ENCODE measurements at places on chromosomes 6 and 20.

DNA sequence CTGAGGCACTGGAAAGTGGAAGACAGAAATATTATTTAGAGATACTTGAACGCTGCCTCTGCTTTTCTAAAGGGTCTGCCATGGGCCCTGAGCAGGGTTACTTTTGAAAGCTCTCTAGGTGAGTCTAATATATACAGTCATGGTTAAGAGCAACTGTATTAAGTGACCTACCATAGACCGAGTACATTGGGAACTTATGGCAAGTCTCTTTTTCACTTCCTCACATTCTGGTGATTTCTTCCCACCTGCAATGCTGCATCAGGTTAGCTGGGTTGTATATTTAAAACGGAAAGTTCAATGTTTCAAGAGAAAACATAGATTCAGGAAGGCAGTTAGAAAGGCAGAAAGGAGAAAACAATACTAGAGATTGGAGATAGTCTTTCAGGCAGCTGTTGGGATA lies 154.7 kb downstream of the PHF3 start:
- DNase-seq: no peak

- no peak for DNase-seq
These were observed 1321.3 kb downstream of the HACE1 start for GRCh38 chr6:103538381-103538780.

DNA sequence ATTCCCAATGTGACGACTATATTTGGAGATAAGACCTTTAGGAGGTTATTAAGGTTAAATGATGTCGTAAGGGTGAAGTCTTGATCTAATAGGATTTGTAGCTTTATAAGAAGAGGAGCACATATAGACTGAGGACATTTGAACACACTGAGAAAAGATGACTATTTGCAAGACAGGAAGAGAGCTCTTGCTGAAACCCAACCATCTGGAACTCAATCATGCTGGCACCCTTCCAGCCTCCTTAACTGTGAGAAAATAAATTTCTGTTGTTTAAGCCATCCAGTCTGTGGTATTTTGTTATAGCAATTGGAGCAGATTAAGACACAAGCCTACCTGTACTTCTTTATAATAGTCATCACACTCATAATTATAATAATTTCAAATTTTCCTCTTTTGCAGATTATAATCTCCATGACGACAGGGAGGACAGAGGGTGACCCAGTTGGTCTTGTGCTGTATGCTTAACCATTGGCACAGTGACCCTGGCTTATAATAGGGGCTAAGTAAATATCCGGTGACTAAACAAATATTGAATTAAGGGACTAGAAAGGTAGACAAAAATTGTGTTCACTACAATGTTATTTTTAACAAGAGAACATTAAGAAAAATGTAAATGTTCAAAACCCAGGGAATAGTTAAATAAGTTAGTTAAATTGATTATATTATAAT lies 206.4 kb upstream of the HDDC2 start:
- no peak for DNase-seq

DNA sequence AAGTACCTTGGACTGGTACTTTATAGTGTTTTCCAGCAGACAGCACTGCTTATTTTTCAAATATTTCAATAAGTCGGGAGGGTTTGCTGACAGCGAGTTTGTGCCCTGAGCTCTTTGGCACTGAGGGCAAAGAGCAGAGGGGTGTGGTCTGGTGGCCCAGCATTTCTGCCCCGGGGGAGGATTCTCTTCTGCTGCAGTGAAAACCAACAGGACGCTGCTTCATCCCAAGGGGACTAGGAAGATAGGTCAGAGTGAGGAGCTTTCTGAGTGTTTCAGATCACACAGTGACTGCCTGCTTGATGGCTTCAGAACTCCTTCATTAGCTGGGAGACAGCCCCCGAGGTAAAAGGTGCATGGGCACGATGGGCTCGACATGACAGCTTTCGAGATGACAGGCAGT lies 8.6 kb downstream of the ULBP2 start:
- no peak for DNase-seq

DNA sequence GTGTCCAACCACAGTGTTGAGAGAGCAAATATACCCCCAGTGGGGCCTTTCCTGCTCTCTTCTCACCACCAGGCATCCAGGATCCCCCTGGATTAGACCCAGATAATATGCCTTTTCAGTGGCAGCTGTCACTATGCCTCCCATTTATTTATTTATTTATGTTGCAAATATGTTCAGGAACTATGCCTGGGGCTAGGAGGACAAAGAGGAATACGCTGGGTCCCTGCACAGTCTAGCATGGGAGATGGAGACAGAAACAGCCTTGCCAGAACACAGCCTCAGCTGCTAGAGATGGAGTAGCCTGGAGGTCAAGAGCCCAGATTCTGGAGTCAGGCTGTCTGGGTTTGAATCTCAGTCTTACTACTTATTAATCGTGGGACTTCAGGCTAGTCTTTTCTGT lies 74.6 kb upstream of the LRFN2 start:
- no peak for DNase-seq

GRCh38 chr6:43667245-43668150 lies 20.1 kb downstream of the MRPS18A start:
- DNase-seq: no peak

DNA sequence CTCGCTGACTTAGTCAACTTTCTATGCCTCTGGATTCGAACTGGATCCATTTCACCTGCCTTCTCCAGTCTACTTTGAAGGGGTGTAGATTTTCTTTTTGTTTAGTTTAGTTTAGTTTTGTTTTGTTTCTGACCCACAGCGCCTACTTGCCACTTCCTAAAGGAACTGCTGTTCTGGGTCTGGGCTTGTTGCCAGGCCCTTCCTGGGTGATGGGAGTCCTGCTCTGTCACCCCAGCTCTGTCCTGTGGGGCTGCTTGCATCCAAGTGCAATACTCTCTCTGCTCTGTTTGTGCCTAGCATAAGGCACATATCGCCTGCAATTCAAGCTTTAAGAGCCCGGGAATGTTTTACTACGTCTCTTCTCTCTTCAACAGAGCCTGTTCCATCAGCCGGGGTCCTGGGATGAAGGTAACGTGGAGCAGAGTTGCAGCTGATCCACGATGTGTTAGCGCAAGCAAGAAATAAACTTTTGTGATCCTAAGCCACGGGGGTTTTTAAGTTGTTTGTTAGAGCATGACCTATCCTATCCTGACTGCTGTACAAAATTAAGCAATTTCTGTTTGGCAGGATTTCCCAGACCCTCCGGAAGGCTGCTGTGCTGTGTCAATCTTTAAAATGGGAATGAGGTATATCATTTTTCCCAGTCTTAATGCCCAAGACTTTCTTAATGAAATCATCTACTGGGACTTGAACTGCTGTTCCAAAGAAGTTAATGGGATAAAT lies 30.9 kb upstream of the TAGAP start:
- DNase-seq: peak; percentile 2

DNA sequence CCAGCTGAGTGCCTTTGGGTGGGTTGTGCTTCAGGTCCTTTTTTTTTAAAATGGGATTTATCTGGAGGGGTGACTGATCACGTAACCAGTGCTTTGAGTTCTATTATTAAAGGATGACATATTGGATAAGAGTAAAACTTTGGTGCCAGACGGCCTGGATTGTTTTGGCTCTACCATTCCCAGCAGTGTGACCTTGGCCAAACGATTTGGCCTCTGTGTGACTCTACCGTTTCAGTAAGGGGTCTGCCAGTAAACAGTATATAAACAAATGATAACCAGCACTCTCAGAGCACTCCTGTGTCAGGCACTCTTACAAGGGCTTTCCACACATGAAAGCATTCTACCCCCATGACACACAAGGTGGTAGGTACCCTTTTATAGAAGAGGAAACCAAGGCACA lies 8.7 kb downstream of the SCRT2 start:
- DNase-seq: no peak

- peak; percentile 85 for DNase-seq
These were observed 11.5 kb downstream of the SDC4 start for GRCh38 chr20:45336530-45337366.

GRCh38 chr6:147366290-147366689 lies 142.2 kb upstream of the SAMD5 start:
- DNase-seq: no peak

DNA sequence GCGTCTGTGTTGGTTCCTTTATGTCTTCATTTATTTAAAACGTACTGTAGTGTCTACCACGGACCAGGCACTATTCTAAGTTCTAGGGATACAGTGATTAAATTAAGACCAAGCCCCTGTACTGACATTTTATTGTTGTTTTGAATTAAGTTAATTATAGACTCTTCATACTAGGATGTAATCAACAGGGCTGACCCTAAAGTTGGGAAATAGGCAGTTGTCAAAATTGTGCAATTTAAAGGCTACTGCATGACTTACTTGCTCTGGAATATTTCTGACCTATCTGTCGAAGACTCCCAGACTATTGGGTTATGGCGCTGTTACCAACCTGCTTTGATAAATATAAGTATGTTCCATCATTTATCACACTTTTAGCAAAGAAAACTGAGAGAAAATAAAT lies 6.7 kb downstream of the MYO6 start:
- DNase-seq: no peak

- DNase-seq: no peak
These were observed 10.5 kb downstream of the CAPN11 start for GRCh38 chr6:44169154-44169553.

GRCh38 chr20:51562332-51563173 lies 20.0 kb upstream of the NFATC2 start:
- peak; percentile 95 for DNase-seq

DNA sequence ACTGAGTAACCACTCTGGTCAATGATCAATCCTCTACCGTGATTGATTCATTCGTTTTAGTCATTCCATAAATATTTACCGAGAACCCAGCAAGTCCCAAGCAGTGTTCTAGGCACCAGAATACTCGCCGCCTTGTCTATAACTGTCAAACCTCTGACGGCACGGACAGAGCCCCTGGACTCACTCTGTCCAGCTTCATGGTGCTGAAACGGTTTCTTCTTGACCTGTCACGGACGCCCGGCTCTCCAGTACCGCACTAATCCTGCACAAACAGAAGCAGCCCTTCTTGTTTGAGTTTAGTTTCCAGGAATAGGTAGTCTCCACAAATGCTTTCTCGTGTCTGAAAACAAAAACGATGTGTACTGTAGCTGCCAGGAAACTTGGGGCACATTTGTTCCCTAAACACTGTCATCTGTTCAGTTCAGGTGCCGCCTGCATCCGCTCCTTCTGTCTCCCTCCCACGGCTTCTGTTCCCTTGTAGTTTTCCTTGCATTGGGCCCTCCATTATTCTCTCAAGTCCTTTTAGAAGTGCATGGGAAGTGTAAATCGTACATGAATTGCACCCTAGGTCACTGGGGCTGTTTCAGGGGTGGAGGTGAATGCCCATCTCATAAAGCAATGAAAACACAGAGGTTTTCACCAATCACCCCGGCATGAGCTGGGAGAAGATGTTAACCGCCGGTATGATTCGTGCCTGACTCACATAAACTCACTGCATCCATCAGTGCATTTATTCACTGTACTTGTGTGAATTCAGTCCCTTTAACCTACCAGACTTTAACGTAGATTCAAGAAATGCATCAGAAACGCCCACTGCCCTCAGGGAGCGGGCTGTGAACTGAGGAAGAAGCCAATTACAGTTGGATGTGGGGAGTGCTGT lies 209.3 kb upstream of the CDH4 start:
- DNase-seq: no peak

DNA sequence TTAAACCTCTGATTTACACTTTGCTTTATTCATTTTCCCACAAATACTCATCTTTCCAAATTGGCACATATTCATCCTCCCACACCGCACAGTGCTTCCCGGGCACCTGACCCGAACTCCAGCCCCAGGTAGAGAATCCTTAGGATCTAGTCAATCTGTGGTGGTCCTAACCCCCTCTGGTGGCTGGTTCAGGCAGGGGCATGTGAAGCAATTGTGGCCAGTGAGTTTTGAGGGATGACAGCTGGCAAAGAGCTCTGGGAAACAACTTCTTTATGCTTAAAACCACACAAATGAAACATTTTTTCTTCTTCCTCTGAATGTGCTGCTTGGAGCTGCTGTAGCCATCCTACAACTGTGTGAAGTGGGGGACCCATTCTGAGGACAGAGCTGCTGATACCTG lies 54.7 kb downstream of the ELOVL5 start:
- DNase-seq: no peak

DNA sequence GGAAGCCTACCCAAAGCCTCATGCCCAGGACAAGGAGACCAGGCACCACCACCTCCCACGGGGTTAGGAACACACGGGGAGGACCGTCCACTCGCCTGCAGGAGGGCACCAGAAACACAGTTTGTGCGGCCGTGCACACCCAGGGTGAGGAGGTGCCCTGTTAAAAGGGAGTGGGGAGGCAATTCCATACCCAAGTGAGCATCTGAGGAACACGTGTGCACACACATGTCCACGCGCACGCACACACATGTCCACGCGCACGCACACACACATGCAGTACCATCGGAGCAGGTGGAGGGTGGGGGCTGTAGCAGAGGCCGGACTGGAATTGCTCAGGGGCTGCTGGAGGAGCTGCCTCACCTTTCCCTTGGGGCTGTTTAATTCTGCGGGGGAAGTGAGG lies 259.4 kb downstream of the TAF4 start:
- DNase-seq: no peak

DNA sequence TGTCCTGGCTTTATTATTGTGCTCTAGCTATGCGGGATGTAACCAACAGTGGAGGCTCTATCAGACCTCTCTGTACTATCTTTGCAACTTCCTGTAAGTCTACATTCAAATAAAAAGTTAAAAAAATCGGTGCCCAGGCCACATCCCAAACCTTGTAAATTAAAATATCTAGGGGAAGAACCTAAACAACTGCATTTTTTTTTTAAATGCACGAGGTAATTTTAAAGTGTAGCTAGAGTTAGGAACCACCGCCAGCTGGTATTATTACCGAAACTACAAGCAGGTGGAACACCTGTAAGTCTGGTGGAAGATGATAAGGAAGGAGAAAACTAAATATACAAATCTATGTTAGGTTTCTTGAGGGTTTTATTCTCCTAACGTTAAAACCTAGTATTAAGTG lies 34.5 kb upstream of the ID4 start:
- no peak for DNase-seq

DNA sequence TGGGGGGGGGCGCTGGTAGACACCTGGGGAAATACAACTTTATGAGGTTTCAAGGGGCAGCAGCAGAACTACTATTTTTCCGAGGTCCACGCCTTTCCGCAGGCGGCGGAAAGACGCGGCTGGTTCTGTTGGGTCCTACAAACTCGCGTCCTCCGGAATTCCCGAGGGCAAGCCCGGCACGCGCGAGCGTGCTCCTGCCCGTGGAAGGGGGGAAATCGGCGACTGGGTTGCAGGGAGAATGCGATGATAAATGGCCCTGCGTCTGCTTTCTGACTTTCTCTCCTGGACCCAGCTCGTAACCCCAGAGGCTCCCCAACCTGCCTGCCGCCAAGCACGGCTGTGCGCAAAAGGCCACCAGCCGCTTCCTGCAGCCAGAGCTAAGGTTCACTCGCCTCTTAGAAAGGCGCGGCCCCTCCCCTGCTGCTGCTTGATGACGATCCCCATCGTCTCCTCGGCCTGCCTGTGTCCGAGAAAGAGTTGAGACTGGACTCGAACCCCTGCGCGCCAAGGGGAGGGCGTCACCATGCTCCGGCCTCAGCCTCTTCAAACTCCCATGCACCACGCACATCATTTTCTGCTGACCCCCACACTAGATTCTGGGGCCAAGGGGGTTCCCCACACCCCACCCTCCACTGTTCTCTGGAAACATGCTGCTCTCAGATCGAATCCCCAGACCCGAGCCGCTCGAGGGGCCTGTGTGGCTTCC lies 6.7 kb downstream of the FOXA2 start:
- DNase-seq: no peak

- DNase-seq: no peak
These were observed 8.8 kb downstream of the C20orf202 start for GRCh38 chr20:1212023-1212422.

Measured in stromal cell of bone marrow (primary cell).